GM20000 (cell line): ENCODE measurements at places on chromosomes 1 and 21.

DNA sequence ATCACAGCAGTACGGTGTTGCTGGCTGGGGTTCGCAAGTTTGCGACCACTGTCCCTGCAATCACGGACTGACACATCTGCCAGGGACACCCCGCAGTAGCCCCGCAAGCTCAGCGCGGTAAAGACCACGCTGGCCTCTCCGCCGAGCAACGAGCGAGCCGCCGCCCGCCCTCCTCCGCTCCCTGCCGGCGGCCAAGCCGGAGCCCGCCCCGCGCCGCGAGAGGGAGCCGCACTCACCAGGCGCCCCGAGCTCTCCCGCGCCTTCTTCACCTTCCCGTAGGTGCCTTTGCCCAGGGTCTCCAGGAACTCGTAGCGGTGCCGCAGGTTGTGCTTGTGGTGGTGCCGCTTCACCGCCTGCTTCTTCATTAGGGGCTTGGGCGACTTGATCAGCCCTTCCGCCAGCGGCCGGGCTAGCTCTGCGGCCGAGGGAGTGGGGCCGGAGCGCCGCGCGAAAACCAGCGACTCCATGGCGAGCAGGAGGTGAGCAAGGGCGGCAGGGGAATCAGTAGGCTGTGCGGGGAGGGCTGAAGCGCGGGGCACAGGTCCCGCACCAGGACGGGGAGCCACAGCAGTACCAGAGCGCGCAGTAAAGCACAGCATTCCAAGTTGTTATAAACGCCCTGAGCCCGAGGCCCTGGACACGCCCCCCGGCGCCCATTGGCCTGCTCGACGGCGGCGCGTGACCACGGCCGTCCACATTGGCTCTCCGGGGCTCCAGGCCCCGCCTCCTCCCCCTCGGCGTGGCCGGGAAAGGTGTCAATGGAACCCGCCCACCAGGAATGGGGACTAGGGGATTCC is at the start of gene NUAK2:
Gene NUAK2 (minus strand): TSS at position 584 of the 797 bp plus-strand sequence. CDS start 117 bp downstream, at position 467.
- DNase-seq = peak; percentile 77

DNA sequence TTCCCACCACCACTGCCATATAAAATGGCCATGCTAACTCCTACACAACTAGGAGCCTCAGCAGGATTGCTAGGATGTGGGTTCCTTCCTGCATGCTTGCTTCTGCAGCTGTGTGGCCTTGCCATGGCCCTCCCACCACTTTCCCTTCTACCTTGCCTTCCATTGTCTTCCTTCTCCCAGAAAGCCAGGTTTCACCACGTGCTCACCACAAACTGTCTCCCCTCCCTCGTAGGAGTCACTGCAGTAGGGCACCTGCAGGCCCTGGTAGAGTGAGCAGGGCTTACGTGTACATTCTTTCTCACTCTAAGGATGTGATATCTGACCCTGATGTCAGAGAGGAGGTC is 3.7 kb downstream of the C1orf226 start:
- DNase-seq = no peak

DNA sequence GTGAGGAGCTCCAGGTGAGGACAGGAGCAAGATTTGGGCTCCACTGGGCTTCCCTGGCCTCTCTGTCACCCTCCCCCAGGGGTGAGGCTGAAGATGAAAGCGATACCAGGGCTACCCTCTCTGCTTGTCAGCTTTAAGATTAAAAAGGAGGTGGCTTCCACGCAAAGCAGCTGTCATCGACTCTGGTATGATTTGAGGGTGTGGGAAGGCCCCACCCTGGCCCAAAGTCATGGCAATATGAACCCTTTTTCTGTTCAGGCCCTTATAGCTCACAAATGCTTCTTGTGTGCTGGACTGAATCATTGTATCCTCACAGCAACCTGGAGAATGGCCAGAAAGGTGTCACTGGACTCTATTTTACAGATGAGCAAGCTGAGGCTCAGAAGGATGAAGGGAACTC is 41.6 kb downstream of the NUAK2 start:
- DNase-seq = no peak

DNA sequence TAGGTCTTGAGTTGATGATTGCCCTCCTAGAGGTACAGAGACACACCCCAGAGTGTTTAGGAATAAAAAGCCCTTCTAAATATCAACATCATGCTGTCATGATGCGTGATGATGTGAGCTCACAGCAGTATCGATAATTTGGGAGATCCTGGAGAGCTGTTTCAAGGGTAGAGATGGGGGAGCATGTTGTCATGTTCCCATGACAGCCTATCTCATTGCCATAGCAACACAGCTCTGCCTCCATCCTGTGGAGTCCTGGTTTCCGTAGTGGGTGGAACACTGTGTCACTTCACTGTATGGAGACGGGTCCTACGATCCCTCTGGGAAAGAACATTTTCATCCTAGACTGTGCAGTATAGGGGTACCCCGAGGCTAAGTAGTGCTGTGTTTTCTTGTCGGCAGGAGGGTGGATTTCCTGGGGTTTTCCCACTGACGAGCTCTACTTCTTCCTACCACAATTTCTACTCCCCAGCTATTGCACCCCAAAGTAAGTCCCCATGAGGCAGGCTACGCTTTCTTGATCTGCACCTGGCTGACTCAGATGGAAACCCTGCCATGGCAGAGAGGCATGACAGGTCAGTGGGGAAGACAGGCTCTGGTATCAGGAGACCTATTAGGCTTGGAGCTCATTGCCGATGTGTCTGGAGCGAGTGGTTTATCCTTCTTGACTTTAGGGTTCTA is 7.2 kb downstream of the KISS1 start:
- peak; percentile 50 for DNase-seq

DNA sequence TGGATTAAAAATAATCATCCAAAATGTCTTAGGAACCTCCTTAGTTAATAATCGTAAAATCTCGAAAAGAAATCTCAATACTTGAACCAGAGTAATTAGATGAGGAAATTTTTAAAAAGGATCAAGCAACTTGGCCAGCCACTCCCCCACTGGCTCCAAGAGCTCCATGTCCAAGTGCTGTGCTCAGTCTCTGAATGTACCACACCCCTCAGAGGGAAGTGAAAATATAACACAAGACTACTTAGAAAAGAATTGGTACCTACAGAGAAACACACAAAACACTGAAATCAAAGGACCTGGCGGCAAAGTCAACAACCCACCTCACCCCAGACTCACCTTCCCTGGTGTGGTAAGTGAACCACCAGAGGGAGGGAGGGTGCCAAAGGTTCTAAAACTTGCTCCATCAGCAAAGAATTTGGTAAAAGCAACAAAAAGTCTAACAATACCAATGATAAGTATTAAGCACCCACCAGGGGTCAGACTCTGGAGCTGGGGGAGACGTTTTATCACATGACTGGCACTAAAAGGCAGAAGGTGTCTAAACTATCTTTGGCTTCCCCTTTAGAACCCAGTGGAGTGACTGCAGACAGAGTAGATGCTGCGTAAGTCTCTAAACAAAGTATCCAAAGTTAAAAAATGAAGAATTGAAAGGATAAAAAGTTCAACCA is 14.0 kb downstream of the LBR start:
- no peak for DNase-seq
